ENCODE measurements at places on chromosomes 4 and X.

DNA sequence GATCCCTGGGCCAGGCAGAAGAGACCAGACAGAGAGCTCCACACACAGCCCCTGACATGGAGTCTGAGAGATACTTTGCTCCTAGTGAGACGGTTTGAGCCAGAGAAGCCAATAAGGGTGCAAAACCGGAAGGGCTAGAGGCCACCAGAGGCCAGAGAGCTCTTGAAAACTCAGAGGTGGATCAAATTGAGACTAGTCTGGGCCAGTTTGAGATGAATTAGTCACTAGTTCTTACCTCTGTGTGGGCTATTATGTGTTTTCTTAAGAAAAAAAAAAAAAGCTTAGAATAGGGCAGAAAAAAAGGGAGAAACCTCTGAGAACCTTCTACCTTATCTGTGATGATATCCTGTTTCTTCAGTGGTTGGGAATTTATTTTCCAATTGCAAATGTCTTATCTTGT lies 110.4 kb upstream of the EDNRA start:
- DNase-seq = no peak

DNA sequence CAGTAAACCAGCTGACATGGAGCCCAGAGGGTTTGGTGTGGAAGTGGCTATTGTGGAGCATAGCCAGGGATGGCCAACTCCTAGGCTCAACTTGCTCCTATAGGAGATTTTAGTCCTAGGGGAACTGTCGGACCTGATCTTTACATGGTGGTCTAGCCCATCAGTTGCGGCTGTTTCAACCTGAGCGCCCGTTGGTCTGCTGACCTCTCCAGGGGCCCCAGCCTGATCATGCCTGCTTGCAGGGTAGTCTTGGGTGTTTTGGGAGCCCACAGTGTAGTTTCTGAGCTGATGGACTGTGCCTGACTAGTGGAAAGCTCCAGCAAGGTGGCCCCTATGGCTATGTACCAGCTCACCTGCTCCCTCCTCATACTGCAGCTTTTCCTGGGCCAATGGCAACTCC lies 597.0 kb downstream of the IQCM start:
- DNase-seq = no peak

GRCh38 chr4:57064811-57065711 lies 45.1 kb downstream of the IGFBP7 start:
- no peak for DNase-seq

DNA sequence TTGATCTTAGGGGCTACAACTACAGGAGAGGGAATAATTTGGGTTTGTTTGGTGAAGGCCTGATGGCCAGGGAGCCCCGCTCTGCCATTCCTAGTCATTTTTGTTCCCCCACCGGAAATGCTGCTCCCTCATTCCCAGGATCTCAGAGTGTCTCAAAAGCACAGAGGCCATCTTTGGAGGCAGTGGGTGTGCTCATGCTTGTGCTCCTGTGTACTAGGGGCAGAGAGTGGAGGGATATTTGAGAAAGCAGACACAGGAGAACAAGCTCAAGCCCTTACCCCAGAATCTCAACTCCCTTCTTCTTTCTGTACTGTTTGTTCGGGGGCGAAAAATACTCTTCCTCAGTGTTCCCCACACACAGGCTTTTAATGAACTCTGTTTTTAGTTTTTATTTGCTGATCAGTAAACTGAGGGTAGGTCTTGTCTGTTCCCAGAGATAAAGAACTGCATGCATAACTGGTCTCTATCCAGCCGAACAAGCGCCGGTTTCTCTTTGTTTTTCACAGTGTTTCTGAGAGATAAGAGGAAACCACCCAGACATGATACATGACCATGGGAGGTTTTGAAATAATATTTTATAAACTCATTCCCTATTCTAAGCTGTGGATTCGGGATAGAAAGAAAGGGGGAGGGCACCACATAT lies 32.9 kb upstream of the XK start:
- DNase-seq = no peak

DNA sequence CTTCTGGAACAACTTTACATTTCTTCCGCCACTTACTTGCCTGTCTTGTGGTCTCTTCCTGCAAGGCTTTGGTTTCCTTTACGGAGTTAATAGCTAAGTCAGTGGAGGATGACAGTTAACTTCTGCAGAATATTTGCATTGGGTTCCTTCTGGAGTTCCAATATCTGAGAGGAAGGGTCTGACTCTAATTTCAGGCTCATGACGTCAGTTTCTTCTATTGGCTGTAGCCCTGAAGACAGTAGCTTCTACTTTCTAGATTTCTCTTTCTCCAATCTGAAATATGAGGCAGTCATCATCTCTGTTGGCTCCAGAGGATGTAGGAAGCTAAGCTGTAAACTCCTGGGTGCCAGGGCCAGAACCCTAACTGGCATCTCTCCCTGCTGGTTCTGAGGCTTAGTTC lies 76.7 kb downstream of the FRMPD3 start:
- DNase-seq = no peak

DNA sequence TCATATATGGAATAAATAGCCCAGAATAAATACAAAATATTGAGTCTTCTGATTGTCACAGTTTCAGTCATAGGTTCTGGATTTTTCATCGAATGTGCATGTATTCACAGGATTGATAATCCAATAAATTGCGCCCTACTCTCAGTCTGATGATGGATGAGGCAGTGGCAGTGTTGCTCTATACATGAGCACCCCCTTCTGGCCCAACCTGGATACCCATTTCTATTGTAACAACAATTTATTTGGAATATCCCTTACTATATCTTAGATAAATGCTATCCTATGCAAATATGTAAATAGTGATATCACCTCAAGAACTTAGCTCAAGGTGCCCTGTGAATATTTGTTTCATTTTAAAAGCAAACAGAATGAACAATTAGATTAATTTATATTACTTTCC lies 733.7 kb upstream of the PABPC4L start:
- DNase-seq = no peak

- no peak for DNase-seq
These were observed 481.8 kb downstream of the FGF13 start for GRCh38 chrX:138229718-138230117.

GRCh38 chr4:69759189-69759604 lies 1.2 kb downstream of the SULT1B1 start:
- no peak for DNase-seq

- DNase-seq = no peak
These were observed 2233.9 kb upstream of the TENM3 start for GRCh38 chr4:180009316-180009715.

DNA sequence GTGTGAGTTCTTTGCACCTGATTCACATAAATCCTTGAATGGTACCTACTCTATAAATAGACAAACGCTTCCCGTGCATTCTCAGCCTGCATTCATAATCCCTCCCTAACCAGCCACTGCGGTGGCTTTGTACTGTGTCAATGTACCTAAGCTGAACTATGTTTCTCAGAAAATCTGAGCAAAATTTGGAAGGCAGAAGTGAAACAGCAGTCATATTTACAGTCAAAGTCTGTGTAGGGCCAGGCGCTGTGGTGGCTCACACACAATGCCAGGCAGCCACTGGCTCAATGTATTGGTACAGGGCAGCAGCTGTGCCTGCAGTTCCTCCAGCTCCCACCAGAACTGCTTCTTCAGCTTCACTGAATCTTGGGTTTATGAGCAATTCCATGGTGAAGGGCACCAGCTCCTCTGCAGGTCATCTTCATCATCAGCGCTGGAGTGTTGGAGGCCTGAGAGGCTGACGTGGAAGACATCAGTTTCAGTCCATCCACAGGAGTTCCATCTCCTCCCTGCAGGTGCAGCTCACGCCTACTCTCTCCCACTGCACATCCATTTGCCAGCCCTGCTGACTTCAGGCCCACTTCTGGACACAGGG lies 32.3 kb upstream of the IRF2 start:
- no peak for DNase-seq

DNA sequence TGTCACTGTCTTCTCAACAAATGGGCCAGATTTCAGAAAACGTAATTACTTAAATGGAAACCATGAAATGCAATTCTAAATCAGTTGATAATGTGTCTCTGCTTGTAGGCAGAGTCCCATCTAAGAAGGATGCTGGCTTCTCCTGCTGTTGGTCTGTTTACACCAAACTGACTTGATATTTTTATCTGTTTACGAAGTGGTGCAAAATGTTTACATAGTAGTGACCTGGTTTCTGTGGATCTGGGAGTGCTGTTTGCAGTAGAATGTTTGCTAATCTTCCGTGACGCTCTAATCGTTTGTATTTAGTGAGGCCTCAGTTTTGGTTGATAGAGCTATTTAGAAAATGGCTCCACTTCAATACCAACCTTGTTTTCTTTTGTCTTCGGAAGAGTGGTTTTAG lies 213.5 kb downstream of the VEGFC start:
- DNase-seq = no peak

GRCh38 chr4:68432320-68432719 lies 14.9 kb upstream of the TMPRSS11E start:
- no peak for DNase-seq

- DNase-seq = no peak
These were observed 50.3 kb downstream of the TMEM165 start for GRCh38 chr4:55445921-55446577.

- no peak for DNase-seq
These were observed 36.6 kb downstream of the SYTL4 start for GRCh38 chrX:100695302-100695701.

DNA sequence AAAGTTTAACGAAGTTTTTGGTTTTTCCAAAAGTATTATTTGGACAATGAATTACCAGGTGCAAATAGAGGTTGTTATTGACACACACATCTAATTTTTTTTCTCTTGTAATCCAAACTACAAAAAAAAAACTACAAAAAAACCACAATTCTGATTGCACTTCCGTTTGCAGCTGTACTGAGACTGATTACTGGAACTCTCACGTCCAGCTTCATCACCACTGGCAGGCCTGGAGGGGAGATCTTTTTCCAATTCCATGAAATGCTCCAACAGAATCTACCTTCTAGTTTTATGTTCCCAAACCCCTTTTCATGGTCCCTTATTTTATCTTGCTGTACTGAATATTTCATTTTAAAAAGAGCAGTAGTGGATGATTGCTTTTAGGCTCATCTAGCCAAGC lies 1118.3 kb downstream of the C4orf33 start:
- no peak for DNase-seq

- DNase-seq = no peak
These were observed 63.3 kb downstream of the USP9X start for GRCh38 chrX:41148553-41148952.

DNA sequence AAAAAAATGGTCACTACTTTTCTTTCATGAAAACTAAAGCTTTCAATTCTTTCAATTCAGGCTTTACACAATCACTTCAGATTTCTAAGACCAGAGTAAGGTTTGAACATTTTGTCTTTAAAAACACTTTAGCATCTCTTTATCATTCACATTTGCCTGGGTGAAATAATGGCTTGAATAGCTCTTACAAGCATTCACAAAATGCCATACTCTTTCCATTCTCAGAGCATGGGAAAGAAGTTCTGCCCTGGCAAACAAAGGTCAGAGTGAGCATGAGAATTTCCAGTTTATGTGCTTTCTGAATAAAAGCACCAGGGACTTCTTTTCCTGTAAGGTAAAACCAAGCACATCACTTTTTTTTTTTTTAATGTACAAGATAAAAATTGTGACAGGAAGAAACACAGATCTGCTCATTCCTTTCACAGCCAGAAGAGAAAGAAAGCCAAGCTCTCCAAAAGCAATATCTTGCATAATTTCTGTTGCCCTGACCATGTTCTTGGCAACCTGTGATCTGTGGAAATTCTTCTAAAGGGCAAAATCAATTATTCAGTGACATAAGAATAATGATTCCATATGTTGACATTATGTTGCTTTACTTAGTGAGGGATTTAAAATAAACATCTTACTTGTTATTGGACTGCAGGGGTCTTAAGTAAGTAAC lies 64.8 kb downstream of the CD40LG start:
- DNase-seq = no peak

DNA sequence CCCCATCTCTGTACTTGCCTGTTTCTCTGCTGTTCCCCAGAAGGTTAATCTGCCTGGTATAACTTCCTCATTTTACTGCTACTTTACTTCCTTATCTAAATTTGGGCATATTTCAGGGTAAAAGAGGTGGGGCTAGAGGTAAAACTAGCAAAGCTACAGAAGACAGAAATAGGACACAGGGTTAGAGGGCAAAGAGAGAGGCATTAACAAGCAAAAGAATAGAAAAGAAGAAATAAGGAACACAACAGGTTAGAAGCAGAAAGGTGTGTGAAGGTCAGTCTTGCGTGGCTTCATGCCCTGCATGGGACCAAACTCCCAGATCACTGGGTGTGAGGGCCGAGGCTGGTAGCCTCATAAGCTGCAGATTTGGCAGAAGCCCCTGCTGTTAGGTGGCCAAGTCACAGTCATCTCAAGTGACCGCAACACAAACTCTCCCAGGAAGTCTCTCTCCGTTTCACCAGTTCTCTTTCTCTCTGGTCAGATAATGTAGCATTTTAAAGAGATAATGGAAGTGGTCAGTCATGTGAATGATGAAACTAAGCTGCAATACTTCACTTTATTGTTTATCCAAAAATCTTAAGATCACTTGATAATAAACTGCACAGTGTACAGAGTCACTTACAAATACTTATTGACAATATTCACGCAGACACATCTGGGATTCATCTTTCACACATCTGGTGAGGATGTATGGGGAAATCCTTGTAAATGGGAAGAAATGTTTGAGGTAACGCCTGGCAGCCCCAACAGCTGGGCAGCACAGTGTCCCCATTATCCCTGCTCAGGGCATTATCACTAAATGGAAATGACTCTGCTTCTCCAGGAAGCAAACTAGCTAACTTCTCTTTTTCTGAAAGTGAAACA lies 16.4 kb downstream of the TMEM154 start:
- no peak for DNase-seq

- no peak for DNase-seq
These were observed 140.2 kb downstream of the MOSPD2 start for GRCh38 chrX:15013461-15013860.

- no peak for DNase-seq
These were observed 1399.1 kb upstream of the PCDH7 start for GRCh38 chr4:29320947-29321620.

DNA sequence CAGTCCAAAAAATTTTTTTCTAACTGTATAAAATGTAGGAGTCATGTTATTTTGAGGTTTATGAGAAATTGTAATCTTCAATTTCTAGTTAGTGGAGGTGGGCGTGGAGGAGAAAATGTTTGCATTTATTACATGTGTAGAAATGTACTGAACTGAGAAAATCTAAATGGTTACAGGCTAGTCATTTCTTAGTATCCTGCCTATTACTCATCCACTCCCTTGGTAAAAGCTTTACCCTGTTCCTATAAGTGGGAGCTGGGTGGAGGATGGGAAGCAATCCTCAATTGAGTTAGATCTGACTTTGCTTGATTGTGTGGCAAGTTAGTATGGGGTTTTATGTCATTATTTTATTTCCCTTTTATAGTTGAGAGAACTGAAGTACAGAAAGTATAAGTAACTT lies 73.8 kb downstream of the POLA1 start:
- DNase-seq = no peak

DNA sequence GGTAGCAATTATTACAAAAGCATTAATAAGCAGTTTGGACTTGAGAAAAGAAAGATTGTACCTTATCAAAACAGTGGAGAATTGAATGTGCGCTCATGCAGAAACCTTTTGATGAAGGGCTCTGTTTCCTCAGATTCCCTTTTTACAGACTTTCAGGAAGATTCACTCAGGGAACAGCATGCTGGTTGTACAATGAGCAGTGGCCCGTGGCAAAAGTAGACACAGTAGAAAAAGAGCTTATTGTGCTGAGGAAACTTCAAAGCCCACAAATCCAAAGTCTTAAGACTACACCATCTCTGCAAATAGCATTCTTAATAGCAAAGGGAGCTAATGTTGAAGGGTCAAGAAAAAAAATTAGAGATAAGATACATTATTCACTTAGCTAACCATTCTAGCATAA lies 858.9 kb downstream of the PDHA2 start:
- DNase-seq = no peak
